ENCODE measurements at places on chromosomes 1 and 21.

DNA sequence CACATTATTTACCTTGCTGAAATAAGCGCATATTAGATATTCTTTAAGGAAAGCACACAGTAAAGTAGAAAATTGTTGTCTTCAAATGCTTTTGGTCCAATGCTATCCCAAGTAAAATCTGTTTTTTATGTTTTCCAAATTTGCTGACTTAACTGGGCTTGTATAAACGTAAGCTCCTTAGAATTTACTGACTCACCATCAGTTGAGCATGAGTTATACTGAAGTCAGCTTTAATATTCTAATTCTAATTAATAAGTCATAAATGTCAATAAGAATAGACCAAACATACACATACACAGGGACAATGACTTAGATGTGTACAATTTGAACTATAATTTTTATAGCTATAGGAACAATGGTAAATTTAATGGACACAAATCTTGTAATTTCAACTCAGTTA, 319.2 kb downstream of the TPR start:
- DNase-seq, result no peak

GRCh38 chr1:67679691-67680090, 5.3 kb upstream of the GADD45A start:
- no peak for DNase-seq

DNA sequence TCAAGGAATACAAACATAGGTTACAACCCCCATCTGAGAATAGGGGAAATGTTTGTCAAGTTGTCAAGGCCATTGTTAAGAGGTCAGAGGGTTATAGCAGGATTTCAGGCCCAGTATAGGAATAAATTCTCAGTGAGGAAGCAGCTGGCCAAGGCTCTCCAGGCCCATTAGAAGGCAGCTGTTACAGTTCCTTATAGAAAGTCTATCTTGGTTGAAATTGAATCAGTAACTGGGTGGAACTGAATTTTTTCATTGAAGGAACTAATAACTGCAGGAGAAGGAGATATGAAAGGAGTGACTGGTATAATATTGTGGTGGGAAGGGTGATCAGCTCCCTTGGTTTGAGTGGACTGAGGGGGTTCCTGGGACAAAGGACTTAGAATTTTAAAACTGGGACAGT, 134.1 kb downstream of the CYYR1 start:
- DNase-seq, result no peak

DNA sequence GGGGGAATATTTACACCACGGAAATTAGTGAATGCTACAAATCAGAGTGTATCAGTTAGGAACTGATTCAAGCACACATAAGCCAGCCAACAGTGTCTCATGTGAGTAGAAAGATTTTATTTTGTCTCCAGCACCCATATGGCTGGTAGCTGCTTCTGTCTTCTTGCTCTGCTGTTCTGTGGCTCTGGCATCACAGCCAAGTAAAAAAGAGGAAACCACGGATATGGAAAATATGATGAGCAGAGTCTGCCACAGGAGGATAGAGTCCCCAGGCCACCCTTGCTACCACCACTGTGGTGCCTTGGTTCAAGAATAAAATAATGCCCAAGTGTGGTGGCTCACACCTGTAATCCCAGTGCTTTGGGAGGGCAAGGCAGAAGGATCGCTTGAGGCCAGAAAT, 53.6 kb upstream of the SPOCD1 start:
- no peak for DNase-seq

- DNase-seq, result no peak
These were observed 19.1 kb downstream of the FMO1 start for GRCh38 chr1:171267391-171267790.

- DNase-seq, result no peak
These were observed 1171.8 kb downstream of the AMY1C start for GRCh38 chr1:104921525-104921924.

- DNase-seq, result peak; percentile 63
These were observed 264.5 kb downstream of the MRPL39 start for GRCh38 chr21:25342816-25343215.

DNA sequence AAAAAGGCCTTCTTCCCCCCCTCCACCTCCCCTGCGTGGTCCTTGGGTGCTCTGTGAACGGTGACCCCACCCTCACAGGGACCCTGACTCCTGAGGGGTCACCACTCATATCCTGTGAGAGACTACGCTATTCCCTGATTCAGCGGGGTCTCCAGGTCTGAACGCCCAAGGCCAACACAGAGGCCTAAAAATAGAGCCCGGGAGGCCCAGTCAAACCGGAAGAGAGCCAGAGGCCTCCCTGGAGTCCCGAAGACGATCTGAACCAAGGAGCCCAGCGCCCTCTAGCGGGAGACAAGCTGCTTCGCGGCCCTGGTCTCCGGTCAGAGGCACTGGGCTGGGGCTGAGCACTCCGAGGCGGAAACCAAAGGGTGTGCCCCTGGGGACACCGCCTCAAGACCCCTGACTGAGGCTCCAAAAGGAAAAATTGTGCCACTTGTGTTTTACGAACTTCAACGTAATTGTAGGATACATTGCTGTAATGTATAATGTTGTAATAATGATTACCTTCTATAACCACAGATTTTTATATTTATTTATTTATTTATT, 42.4 kb upstream of the PSEN2 start:
- DNase-seq, result peak; percentile 87

DNA sequence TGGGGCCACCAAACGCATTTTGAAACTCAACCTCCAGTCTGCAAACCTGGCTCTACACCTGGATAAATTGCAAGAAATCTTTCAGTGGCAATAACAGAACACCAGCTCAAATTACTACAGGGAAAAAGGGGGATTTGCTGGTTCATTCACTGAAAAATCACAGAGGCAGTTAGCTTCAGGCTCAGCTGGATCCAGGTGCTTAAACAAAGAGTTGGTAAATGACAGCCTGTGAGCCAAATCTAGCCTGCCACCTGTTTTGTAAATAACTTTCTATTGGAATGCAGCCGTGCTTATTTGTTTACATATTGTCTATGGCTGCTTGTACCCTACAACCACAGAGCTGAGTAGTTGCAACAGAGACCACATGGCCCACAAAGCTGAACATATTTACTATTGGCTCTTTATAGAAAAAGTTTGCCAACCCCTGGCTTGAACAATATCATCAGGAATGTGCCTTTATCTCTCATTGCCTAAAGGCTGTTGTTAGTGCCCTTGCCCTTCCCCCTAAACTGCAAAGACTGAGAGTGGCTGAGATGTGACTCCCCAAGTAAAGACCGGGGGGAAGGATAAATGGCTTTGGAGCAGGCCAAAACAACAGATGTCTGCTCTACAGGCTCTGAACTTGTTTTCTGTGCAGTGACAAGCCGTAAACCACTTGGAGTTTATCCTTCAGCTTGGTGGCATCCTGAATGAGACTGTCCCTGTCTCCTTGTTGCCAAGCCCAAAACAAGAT, 21.5 kb upstream of the PTPRF start:
- DNase-seq, result no peak

- DNase-seq, result no peak
These were observed 54.5 kb downstream of the MAGI3 start for GRCh38 chr1:113444857-113445256.

DNA sequence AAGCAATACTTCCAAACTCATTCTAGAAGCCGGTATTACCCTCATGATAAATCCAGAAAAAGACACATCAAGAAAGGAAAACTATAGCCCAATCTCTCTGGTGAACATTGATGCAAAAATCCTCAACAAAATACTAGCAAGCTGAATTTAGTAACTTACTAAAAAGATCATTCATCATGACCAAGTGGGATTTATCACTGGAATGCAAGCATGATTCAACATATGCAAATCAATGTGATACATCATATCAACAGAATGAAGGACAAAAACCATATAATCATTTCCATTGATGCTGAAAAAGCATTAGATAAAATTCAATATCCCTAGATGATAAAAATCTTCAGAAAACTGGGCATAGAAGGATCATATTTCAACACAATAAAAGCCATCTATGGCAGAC, 402.9 kb downstream of the TGFB2 start:
- no peak for DNase-seq

DNA sequence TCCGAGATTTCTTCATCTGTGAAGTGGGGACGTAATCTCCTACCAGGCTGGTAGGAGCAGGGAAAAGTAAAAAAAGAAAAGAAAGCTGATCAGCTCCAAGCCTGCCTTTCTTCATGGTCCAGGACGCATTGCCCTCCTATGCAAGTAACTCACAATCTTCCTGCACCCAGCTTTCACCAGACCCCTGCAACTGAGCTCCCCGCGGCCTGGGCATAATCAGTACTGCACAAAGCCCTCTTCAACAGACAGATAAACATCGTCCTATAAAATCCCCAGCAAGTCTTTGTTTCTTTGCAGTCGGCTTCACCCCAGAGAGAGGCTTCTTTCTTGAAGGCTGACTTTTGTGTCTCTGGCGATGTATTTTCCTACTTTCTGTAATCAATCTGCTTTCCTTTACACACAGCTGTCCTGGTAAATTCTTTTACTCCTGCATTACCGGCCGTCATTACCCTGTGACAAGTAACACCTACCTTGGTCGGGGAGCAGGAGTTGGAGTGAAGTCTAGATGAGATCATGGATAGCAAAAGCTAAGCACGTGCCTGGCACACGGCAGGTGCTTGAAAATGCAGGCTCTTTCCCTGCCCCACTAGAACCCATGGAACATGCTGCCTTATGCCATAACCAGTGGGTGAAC, 8.3 kb downstream of the PADI1 start:
- DNase-seq, result no peak

- no peak for DNase-seq
These were observed 16.1 kb downstream of the HUNK start for GRCh38 chr21:31888936-31889371.

DNA sequence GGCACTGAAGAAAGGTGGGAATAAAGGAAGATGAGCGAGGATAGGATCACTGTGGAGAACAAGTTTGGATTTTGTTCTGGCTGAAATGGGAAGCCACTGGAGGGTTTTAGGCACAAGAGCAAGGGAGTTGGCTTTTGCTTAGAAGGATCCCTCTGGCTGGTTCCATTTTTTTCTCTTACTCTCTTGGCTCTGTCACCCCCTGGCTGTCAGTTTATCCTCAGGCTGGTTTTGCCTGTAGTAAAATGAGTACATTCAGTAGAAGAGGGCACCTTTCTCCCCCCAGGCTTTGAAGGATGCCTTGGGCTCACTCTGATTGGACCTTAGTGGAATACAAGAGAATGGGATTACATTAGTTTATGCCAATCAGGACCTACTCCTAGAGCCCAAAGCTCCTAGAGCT, 17.1 kb downstream of the CACHD1 start:
- DNase-seq, result no peak
